ENCODE measurements at places on chromosomes 7 and 10.

GRCh38 chr7:89887489-89887888 is 266.8 kb upstream of the STEAP1 start:
- no peak for DNase-seq

- no peak for DNase-seq
Measured at GRCh38 chr7:99733448-99733847, 1.5 kb downstream of the CYP3A7 start.

- no peak for DNase-seq
Measured at GRCh38 chr10:23172429-23173213, 19.5 kb upstream of the PTF1A start.

DNA sequence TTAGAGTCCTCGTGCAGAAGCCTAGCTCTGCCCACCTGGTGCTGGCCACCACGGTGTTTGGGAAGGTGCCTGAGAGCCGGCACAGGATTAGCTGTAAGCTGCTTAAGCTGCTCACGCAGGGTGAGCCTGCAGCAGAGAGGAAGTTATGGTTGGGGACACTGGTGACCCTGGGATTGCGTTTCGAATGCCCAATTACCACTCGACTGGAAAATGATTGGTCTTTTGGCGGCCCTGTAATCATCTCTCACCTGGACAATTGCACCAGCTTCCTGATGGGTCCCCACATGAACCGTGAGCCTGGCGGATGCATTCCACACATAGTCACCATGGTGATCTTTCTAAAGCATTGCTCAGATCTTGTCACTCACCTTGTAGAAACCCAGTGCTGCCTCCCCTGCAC is 442.3 kb upstream of the ZMIZ1 start:
- DNase-seq: no peak

GRCh38 chr10:88361995-88362807 is 220.9 kb downstream of the RNLS start:
- DNase-seq: no peak

GRCh38 chr10:103835096-103836050 is 20.0 kb downstream of the SH3PXD2A start:
- DNase-seq: no peak

DNA sequence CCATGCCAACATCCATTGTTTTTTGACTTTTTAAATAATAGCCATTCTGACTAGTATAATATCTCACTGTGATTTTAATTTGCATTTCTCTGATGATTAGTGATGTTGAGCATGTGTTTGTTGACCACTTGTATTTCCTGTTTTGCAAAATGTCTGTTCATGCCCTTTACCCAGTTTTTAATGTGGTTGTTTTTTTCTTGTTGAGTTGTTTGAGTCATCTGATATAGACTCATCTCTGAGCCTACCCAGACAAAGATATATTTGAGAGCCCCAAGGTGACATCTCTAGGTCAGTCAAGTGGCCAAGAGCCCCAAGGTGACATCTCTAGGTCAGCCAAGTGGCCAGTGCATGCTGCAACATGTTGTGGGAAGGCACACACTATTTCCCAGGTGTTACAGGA is 224.7 kb downstream of the HECW1 start:
- DNase-seq: no peak

DNA sequence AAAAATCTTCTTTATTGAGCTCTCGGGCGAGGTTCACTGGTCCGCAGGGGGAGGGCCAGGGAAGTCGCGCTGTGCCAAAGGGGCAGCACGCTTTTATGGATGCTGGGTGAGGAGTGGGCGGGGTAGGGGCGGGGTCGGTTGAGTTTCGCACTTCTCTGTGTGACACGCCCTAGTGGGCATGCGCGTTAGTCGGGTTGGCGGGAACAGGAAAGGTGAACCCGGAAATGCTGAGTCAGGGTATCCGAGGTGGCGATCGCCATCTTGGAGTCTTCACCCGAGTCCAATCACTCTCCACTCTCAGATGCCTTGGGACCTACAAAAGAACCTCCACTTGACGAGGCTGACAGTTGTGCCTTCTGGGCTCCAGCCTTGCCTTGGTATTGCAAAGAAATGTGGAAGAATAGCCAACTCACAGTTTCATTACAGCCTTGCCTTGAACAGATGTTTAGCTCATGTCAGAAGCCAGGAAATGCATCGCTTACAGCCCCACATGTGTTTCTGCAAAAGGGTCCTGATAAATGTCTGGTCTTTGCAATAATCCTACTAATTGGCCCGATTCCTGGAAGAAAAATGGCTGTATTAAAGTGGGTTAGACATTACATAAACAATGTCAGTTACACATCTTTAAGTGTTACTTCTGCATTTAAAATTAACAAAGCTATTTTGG is 64.1 kb downstream of the AHR start:
- DNase-seq: no peak

- DNase-seq: no peak
Measured at GRCh38 chr10:4883079-4883739, 57.2 kb downstream of the AKR1E2 start.
